ENCODE measurements at places on chromosomes 2 and 18.
A peak's percentile ranks its signal among the peaks of the same experiment; 100 is the strongest.

- DNase-seq = no peak
These were observed 5.3 kb upstream of the CEP68 start for GRCh38 chr2:65050931-65051330.

- DNase-seq = no peak
These were observed 115.0 kb downstream of the ST6GAL2 start for GRCh38 chr2:106770986-106771385.

- no peak for DNase-seq
These were observed 288.4 kb upstream of the TRIB2 start for GRCh38 chr2:12428324-12428723.

GRCh38 chr2:12057436-12058166 is 311.2 kb downstream of the LPIN1 start:
- peak; percentile 48 for DNase-seq

DNA sequence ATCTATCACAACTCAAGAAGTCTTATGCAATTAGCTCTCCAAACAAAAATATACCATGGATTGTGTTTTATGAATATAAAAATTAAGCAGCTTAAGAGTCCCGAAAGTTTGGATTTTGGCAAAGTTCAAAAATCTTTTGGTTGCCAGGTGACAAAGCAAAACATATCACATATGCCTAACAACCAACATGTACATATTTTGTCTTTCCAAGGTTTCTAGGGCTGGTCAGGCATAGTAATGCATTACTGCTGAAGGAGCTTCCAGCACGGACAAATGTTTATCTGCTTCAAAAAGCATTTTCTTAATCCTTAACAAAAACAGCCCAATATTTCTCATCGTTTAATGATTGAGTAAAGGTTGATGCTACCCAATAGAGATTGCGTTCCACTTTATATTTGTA is 1327.1 kb upstream of the ZEB2 start:
- no peak for DNase-seq

GRCh38 chr2:9737053-9737875 is 106.0 kb upstream of the TAF1B start:
- no peak for DNase-seq

DNA sequence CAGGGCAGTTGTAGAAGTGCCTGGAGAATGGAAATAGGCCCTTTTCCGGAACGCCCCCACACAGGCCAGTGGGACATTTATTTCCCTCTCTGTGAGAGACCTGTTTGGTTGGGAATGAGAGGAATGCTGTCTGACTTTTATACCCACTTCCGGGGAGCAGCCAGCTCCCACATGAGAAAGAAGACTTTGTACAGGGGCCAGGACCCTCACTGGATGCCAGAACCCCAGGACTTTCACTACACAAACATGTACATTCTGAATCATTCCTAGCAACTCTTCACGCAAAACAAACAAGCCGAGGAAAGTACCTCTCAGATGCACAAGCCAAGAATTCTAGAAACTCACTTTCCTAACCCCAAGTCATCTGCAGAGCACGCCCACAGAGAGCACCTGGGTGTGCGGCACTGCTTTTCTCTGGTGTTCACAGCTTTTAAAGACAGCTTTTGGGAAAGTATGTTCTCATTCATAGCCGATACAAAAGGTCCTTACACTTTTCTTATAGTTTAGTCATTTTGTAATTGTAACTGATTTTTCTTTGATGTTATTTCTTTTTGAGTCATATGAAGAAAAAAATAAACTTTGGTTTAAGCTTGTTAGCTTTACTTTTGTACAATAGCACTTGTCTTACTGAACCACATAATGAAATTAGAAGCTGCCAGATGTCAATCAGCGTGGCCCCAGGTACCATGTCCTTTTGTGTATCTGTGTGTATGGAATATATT is 856.1 kb upstream of the ID2 start:
- DNase-seq = no peak

- no peak for DNase-seq
These were observed 48.2 kb downstream of the CRIM1 start for GRCh38 chr2:36403675-36404230.

GRCh38 chr2:127079358-127079920 is 27.5 kb downstream of the BIN1 start:
- no peak for DNase-seq

DNA sequence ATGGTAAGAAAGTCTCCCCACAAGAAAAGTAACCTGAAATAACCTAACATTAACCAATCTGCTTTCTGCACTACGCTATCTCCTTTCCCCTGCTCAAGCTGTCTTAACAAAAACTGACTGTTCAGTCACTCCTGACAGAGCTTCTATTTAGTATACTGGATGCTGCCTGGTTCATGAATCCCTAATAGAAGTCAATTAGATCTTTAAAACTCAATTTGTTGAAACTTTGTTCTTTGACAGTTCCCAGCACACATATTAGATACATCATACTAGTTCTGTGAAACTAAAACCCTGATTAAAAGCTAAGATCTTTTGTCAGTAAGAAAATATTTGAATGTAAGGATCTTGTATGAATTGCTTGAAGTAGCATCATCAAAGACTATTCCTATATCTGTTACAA is 287.4 kb downstream of the RBM43 start:
- DNase-seq = no peak

GRCh38 chr18:72409903-72410302 is 134.2 kb downstream of the CBLN2 start:
- DNase-seq = no peak

- DNase-seq = no peak
These were observed 437.8 kb downstream of the NYAP2 start for GRCh38 chr2:225837328-225837727.

GRCh38 chr2:53077413-53077812 is 690.2 kb upstream of the CHAC2 start:
- DNase-seq = no peak

GRCh38 chr2:182587831-182588230 is 128.2 kb upstream of the DNAJC10 start:
- DNase-seq = no peak

DNA sequence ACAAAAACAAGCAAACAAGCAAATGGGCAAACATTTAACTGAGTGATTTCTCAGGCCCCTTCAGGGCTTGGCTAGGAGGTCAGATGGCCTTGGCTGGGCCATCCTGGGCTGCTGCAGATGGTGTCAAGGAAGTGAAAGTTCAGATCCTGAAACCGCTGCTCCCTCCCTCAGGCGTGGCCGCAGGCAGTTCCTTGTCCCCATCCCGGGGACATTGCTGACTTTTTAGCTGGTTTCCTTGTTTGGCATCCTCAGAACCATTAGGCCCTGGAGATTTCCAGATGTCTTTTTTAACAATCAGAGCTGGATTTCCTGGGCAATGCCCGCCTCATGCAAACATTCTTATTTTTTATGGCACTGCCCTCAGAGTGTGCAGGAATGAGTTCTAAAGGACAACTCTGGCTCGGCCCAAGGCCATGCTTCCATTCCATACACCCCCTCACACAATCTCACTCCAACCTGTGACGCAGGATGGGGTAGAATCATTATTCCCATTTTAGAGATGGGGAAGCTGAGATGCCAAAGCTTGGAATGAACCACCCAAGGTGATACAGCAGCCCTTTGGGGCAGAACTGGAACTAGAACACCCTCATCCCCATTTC is 86.1 kb upstream of the ZCCHC2 start:
- DNase-seq = peak; percentile 79

DNA sequence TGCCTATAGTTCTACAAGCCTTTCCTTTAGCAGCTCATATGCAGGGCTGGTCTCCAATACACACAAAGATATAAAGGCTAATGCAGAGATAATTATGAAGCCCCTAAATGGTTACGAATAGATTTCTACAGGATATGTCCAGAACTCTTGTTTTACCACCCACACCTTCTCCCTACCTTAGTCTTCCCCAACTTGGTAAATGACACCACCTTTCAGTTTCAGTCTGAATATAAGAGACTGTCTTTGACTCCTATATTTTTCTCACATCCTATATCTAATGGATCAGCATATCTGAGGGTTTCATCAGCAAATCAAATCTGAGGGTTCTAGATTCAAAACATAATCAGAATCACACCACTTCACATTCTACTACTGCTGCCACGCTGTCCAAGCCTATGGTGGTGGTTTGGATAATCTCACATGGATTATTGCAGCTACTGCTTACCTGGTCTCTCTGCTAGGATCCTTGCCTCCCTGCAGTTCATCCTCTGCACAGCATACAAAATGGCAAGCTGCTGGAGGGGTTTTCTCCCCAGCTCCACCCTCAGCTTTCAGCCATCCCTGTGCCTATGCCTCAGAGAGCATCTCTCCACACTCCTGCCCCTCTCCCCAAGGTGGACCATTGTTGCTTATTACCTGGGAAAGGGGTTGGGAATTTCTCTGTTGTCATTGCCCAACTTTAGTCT is 178.0 kb upstream of the SPOPL start:
- no peak for DNase-seq

DNA sequence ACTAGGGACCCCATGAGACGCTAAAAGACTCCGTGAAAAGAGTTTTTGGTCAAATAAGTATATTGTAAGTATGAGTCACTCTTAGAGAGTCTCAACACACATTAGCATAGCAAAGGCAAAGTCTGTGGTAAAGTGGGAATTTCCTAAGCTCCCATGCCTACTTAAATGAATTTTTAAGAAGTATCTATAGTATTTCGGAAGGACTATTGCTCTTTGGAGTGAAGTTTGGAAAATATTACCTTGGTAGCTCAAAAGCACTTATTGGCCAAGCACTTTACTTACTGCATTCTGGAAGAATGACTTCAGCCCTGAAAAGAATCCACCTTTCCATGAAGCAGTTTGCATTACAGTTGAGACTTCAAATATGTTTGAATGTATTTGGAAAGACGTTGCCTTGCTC is 57.1 kb downstream of the CAVIN2 start:
- DNase-seq = peak; percentile 25

DNA sequence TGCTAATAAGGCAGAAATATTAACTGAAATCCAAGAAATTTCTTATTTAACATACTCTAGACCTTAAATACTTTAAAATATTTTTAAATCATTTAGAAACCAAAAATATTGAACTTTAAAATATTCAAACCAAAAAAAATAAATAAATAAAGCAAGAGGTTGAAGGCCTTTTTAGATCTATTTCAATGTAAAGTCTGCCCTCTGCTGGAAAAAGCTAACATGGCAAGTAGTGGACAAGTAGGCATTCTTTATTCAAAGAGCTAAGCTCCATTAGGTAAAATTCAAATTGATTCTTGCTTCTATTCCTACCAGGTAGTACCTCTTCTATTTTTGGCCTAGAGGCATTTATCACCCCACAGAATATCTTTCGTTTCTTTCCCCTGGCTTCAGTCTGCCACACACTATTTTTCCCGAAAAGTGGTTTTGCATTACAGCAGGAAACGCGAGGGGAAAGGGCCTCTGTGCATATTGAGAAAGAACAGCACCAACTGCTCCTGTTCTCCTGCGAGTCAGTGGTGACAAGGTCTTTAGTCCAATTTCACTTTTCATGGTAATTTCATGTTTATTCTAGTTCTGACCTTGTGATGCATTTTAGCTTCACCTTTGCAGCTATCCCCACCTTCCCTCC is 20.4 kb downstream of the IFIH1 start:
- DNase-seq = peak; percentile 76

DNA sequence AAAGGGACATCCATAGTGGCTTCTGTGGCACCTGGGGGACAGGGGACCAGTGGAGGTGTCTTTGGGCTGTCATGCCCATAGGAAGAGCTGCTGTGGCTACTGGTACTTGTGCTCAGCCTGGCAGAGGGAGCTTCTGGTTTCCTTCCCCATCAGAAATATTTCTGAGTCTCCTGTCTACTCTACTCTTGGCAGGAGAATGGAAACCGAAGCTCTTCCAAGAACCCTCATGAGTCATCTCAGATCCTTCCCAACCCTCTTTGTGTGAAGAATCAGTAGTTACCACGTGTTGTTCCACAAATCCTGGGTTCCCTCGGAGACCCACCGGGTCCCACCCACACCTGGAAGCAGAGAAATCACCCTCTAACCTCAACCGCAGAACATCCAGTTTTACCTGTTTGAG is 234.9 kb downstream of the FHOD3 start:
- DNase-seq = no peak

- no peak for DNase-seq
These were observed 44.0 kb downstream of the CYP26B1 start for GRCh38 chr2:72103690-72104089.

GRCh38 chr2:211205358-211205757 is 649.0 kb downstream of the CPS1 start:
- no peak for DNase-seq

- DNase-seq = no peak
These were observed 136.9 kb upstream of the CAB39 start for GRCh38 chr2:230575642-230576324.

DNA sequence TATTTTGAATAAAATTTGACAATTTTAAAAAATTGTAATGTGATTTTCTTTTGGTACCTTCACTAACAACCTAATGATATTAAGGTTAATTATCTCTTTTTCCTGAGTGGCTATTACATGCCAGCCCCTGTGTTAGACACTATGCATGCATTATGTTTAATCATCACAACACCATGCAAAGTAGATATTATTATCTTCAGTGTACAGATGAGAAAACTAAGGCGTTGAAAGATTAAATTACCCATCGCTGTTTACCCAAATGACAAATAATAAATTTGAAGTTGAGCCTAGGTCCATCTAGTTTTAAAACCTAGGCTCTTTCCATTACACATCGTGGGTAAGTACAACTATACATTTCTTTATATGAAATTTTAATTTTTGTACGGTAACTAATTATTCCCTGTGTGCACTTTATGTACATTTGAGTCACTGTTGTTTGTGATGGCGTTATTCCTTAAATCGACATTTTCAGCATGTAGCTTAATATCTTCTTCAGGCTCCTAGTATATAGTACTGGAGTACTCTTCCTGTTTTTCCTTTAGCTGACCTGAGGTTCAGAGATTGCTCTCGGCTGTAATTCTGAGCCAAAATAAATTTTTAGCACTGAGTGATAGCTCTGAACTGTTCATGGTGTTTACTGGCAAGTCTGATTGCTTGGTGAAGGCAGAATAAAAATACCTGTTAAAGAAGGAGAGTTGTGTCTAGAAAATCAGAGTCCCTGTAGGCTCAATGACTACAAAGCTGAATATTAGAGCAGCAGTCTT is 13.9 kb upstream of the MBD2 start:
- no peak for DNase-seq

DNA sequence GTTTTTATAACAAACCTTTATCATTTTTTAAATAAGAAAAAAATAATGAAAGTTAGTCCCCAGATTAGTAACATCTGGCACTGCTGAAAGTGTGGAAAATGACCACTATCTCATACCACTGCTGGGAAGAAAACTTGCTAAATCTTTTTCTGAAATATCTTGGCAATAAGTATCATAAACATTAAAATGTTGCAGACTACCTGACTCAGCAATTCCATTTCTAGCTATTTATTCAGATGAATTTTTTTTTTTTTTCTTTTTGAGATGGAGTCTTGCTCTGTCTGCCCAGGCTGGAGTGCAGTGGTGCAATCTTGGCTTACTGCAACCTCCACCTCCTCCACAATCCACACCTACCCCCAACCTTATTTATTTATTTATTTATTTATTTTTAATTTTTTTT is 35.3 kb upstream of the SOS1 start:
- no peak for DNase-seq

DNA sequence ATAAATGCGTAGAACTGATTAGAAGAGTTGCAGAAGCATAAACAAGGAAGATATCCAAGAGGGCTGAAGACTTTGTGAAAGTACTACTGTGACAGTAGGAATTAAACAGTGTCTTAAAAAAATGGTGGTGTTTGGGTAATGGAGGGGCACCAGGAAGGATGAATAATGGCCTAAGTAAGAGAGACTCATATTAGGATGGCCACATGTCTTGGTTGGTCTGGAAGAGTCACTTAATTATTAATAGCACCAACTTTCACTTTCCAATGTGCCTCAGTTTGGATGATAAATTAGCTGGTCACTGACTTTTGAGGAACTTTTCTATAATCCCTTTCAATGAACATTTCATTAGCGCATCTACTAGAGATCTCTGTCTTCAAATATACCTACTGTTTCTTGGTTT is 372.2 kb downstream of the NYAP2 start:
- peak; percentile 3 for DNase-seq

GRCh38 chr2:6946722-6947121 is 29.5 kb downstream of the RNF144A start:
- DNase-seq = peak; percentile 89
